Activated naive CD8-positive, alpha-beta T cell treated with anti-CD3 and anti-CD28 coated beads, Interleukin-2, amount 10 ng/mL, durations not matched to agents 7 days and 5 days (primary cell): ENCODE measurements at places on chromosomes 2 and 18.

GRCh38 chr2:3098231-3098630, 279.4 kb downstream of the EIPR1 start:
- DNase-seq: no peak

GRCh38 chr2:189679226-189679625, 4.8 kb downstream of the ANKAR start:
- no peak for DNase-seq

DNA sequence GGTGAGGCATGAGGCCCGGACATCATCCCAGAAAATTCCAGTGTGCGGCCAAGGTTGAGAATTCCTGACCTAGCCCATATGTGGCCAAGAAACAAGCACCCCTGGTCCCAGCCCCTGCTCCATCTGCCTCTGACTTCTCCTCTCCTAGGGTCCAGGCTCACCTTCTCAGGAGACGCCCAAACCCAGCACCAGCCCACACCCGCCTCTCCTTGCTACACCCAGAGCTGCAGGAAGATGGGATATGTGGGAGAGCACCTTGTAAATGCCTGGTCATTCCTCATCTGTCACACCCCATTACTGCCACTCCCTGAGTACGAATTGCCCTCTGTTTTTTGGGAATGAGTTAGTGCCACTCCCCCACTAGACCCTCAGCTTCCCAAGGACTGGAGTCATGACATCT, 7.3 kb upstream of the ATP6V1B1 start:
- no peak for DNase-seq

DNA sequence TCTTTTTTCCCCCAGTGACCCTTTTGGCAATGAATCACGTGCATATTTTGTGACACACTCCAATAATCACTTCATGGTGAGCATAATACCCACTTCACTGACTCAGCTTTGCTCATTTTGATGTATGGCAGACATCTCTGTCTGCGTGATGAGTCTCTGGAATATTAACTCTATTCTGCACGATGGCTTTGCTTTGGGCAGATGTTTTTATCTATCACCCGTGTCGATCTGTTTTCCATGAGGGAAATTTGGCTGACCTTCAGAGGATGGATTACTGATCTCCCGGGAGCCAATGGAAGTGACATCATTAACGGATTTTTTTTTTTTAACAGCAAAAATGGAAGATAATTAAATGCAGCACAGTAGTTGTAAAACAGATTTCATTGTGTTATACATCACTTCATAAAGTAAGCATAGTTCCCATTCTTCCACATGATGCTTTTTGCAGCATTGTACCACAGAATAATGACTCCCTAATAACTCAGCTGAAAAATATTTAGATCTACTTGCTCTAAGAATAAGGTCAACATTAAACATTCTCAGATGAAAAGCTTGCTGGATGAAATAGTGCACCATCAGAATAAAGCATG, 29.8 kb downstream of the CDC42EP3 start:
- no peak for DNase-seq
